ENCODE measurements at places on chromosomes 4 and X.

- DNase-seq: no peak
These were observed 595.7 kb upstream of the EPHA5 start for GRCh38 chr4:66266035-66266434.

DNA sequence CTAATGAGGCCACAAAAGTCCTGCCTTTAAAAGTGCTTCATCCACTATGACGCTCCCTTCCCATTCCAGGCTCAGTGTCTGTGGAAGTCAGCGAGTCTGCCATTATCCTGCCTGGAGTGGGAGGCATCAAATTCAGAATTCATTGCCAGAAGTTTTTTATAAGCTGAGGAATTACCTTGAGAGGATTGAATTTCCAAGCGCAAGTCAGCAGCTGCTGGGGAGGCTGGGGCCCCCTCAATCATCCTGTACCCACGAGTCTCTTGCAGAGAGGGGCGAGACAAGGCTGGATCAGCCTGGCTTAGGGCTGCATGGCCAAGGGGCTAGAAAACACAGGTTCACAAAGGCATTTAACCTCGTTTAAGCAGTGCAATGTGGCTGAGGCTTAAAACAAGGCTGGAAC is 170.5 kb upstream of the NOCT start:
- no peak for DNase-seq

- DNase-seq: no peak
These were observed 35.8 kb downstream of the ARHGEF38 start for GRCh38 chr4:105588252-105588651.

DNA sequence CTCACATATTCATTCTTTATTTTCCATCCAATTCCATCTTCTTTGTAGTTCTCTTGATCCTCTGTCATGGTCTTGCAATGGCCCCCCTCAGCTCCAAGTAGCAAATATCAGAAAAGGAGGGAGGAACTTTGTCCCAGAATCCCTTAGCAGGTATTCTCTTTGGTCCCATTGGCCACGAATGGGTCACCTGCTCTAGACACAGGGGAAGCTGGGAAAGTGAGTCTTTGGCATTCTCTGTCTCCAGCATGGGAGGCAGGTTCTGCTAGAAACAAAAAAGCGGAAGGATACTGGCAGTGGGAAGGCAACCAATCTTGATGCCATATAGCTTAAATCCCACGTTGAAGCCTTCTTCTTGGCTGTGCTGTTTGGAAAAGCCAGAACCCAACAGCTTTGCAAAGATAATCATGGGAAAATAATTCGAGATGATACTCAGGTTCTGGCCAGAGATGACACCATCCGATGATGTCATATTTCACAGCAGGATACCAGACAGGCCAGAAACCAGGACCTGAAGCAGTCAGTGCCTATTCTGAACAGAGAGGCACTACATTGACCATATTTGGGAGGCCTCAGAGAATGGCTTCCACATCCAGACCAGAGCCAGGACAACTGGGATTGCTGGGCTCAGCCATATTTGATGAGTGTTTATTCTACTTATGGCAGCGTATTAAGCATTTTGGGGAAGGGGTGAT is 110.4 kb upstream of the ATXN3L start:
- DNase-seq: no peak

GRCh38 chr4:16025268-16025667 is 58.6 kb downstream of the PROM1 start:
- DNase-seq: no peak

- no peak for DNase-seq
These were observed 362.3 kb downstream of the NAF1 start for GRCh38 chr4:162804351-162804924.

DNA sequence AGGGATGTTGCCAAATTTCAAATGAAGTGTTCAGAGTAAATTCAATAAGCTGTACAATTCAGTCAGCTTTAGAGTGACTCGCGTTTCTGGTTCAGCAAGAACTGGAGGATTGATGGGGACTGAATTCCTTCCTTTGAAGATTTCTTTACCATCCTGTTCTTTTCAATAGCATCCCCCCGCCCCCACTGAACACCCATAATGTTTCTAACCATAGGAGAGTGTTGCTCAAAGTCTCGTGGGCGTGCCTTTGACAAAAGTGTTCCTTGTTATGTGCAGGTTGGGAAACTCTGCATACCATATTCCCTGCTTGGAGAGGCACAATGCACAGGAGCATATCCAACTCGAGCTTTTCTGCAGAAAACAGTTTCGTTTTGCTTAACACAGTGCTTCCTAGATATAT is 323.5 kb upstream of the CASK start:
- no peak for DNase-seq

Data from Peyer's patch (tissue), 4 donors.